ENCODE measurements at places on chromosomes 6 and 20.

GRCh38 chr6:135192256-135193174 lies 11.4 kb downstream of the MYB start:
- DNase-seq = no peak

DNA sequence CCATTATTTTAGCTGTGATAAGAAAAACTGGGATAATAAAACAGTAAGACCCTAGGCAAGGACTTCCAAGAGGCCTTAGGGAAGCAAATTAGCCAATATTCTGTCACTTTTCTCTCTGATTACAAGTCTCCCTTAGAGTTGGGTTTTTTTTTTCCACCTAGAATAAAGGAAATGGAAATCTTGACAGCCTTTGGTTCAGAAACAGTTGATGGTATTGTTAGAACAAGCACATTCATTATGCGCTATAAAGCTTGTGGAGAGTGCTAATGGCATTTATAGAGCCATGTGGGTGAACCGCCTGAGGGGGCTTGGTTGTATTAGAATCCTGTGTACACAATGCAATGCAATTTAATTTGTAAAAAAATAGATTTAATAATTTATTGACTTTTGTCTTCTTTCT lies 88.9 kb upstream of the OGFRL1 start:
- no peak for DNase-seq

DNA sequence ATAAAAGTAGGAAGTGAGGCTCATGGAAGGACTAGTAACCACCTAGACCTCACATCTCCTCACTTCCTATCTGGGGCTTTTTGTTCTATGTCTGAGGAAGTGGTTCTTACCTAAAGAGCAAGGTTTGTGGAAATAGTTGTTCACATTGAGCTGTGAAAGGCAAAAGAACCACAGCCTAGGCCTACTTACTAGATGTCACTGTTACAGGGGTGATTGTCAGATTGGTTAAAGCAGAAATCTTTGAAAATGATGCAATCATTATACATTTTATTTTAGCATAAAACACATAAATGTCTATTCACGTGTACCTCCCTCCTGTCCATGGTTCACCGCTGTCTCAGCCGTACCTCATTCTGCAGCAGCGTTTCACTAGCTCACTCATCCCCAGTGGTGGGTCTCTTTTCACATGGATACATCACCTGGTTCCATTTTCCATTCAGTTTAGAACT lies 268.8 kb downstream of the TMEM242 start:
- DNase-seq = no peak

GRCh38 chr20:3297079-3297378 lies 58.0 kb upstream of the SLC4A11 start:
- no peak for DNase-seq

GRCh38 chr20:10111139-10111958 lies 76.6 kb downstream of the ANKEF1 start:
- peak; percentile 61 for DNase-seq

GRCh38 chr6:79687759-79688158 lies 56.6 kb downstream of the SH3BGRL2 start:
- DNase-seq = no peak

DNA sequence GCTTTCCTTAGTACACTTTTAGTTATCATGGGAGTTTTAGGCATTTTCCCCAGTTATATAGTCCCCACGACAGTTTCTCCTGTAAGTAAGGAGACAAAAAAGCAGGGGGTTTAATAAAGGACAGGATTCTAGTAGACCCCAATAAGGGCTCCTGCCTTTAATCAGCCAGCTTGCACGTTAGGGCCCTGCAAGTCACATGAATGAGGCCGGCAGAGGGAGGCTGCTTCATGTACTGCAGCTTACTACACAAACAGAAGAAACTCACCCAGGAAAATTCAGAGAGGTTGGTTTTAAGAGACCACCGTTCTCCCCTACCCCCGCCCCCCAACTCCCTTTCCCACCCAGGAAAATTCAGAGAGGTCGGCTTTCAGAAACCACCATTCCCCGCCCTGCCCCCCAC lies 229.7 kb upstream of the MOCS1 start:
- DNase-seq = no peak

DNA sequence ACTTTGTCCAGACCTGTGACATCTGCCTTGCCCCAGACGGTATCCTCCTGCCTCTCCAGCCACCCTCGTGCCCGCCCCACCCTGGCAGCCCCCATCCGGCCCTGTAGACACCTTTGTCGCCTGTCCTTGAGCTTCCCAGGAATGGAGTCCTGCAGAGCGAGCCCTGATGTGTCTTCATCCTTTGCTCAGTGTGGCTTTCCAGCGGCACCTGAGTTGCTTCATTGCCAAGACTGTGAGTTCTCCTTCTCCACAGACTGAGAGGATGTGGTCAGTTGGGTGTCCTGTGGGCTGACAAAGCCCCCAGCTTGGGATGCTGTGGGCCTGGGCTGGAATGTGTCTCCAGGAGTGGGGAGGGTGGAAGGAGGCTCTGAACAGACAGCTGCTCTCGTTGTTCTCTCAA lies 1.7 kb upstream of the CST4 start:
- no peak for DNase-seq

- DNase-seq = no peak
Observed at GRCh38 chr6:20461576-20461975, 59.9 kb downstream of the E2F3 start.

DNA sequence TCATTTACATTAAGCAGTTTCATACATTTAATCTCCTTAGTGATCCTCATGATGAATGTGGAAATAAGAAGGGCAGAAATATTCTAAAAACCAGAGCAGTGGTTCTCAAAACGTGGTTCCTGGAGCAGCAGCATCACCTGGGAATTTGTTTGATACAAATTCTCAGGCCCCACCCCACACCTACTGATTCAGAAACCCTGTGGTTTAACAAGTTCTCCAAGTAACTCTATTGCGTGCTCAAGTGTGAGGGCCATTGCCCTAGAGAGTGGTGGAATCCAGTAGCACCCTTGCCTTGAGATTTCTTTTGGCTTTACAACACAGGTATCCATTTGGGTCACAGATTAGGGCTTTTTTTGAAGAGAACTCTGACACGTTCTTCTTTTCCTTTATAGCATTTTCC lies 354.6 kb upstream of the FLRT3 start:
- DNase-seq = no peak
